Stimulated activated CD8-positive, alpha-beta memory T cell treated with anti-CD3 and anti-CD28 coated beads, Interleukin-4, amount 100 ng/mL, for 1 hour (primary cell): ENCODE measurements at places on chromosomes 3 and 15.

DNA sequence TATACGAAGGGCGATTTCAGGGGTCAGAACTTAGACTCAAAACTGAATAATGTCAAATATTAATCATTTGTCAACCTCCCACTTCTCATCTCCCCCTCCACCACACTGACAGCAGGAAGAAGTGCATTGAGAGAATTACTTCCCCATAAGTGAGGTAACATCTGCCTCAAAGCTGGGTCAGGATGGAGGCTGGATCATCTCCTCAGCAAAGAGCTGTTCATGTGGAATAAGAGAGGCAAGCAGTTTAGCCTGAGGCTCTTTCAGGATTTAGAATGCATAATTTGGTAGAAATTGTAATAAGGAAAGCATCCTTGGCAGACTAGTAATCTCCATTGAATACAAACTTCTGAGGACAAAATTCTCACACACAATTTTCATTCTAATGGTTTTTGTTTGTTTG, 512.1 kb downstream of the ROBO1 start:
- DNase-seq, result no peak

- no peak for DNase-seq
These were observed 13.6 kb downstream of the MRPS25 start for GRCh38 chr3:15051531-15051930.

DNA sequence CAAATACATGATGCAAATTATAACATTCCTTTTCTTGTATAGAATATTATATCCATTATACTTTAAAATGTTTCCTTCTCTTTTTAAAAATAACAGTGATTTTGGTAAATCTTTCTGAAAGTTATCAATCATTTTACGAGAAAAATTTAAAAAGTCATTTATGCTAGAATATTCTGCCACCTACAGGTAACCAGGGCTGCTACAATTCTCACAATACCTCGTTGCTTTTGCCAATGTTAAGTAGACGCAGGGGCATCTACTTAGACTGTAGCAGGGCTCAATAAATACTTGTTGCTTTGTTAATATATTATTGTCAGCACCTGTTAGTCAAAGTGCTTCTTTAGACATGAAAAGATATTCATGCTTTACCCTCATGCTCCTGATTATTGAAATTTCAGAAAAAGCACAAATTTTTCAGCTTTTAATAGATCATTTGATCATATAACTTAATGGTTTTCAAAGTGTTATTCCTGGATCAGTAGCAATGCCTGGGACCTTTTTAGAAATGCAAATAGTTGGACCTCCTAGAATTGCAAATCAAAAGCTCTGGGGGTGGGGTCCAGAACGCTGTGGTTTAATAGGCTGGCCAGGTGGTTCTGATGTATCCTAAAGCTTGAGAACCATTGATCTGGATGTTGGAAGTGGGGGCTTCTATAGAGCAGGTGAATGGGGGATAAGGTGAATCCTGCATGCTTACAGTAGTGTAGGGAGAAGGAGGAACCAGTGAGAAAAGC, 223.6 kb upstream of the PDZRN3 start:
- no peak for DNase-seq

DNA sequence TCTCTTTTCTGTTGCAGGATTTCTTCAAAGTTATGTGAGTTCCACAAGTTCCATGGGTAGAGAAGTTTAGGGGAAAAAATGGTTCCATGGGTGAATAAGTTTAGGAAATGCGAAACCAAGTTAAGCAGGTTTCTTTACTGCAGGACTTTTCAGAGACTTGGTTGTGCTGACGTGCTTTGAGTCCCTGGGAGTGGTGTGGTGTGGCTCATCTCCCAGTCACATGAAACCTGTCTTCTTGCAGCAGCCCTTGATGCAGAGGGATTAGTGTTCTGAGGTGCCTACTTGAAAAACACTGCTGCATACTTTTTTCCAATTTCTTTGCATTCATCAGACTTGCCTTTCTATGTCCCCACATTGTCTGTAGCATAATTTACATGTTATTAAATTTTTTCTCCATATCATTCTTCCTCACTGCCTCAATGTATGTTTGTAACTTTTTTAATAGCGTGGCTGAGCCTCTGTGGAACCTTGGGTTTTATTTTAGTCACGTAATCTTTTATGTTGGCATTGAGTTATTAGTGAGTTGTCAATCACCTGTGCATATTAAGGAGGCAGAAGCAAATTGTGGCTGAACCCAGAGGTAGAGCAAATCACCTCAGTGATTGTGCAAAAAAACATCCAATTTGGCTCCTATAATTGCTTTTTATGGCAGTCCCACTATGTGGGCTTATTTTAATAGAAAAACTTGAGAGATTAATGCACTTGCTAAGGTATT, 115.6 kb downstream of the CACNA2D3 start:
- DNase-seq, result no peak

- DNase-seq, result no peak
These were observed 31.6 kb upstream of the PDZRN3 start for GRCh38 chr3:73656241-73656890.

- no peak for DNase-seq
These were observed 520 bp downstream of the GREM1 start for GRCh38 chr15:32718227-32718820.

DNA sequence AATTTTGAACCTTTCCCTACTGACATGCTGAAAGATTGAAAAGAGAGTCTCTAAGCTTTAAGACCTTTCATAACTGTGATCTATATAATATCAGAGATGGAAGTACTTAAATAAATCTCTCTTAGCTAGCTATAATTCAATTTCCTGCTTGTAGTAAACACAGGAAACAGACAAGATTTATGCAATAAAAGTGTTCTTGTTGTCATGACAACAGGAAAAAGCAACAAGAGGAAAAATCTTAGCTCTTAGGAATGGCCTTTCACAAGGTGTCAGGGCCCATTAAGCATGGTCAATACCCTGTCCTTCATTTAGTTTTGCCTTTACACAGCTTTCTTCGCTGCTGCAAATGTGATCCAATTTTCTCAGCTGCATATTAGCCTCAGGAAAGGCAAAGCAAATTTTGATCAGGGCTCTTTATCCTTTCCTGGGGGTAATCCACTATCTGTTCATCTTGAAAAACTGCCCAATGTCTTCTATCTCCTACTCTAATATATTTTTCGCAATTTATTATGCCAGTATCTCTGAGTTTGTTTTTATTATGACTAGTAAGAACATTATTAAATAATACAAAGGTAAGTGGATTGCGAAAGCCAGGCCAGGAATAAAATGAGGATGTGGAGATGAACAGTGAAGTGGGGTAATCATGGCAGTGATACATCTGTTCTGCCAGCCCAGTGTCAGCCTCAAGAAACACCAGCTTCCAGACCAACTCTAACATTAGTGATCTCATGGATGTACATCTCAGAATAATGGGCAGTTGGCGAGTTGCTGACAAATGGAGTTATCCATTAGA, 28.7 kb downstream of the SIDT1 start:
- DNase-seq, result no peak

DNA sequence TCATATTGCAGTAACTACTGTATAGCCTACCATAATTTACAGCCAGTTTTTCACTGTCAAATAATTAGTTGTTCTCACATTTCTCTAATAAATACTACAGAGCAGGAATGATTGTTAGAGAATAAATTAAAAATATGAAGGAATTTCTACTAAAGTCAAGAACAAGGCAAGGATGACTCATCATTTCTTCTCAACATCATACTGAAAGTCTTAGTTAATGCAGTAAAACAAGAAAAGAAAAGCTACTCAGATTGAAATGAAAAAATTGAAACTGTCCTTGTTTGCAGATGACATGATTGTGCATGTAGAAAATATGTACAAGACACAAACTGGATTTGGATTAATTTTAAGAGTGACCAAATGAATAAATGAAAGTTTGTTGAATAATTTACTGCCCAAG, 608.2 kb downstream of the NSUN3 start:
- no peak for DNase-seq

- DNase-seq, result no peak
These were observed 534.5 kb upstream of the TBL1XR1 start for GRCh38 chr3:177731644-177732268.

- DNase-seq, result no peak
These were observed 146.9 kb downstream of the DNAJB8 start for GRCh38 chr3:128319741-128320141.

DNA sequence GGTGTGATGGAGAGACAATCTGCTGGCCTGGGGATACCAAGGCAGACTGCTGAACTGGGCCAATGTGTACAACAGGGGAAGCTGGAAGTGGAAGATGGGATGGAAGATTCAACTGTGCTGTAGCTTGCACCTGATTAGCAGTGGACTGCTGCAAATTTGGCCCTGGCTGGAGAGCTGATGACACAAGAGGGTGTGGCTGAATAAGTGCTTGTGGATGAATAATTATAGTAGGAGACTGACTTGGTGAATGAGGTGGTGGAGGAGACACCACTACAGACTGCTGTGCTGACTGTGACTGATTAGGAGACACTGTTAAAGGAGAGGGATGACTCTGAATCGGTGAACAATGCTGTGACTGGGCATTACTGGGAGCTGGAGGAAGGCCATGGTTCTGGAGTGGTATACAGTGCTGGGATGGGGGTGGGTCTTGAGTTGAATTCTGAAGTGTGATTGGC, 52.5 kb downstream of the PHC3 start:
- DNase-seq, result no peak

DNA sequence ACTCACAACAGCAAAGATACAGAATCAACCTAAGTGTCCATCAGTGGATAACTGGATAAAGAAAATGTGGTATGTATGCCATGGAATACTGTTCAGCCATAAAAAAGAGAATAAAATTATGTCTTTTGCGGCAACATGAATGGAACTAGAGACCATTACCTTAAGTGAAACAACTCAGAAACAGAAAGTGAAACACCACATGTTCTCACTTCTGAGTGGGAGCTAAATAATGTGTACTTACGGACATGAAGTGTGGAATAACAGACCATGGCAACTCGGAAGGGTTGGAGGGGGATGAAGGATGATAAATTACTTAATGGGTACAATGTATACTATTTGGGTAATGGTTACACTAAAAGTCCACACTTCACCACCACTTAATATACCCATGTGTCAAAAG, 600.6 kb downstream of the MAGI1 start:
- DNase-seq, result no peak

DNA sequence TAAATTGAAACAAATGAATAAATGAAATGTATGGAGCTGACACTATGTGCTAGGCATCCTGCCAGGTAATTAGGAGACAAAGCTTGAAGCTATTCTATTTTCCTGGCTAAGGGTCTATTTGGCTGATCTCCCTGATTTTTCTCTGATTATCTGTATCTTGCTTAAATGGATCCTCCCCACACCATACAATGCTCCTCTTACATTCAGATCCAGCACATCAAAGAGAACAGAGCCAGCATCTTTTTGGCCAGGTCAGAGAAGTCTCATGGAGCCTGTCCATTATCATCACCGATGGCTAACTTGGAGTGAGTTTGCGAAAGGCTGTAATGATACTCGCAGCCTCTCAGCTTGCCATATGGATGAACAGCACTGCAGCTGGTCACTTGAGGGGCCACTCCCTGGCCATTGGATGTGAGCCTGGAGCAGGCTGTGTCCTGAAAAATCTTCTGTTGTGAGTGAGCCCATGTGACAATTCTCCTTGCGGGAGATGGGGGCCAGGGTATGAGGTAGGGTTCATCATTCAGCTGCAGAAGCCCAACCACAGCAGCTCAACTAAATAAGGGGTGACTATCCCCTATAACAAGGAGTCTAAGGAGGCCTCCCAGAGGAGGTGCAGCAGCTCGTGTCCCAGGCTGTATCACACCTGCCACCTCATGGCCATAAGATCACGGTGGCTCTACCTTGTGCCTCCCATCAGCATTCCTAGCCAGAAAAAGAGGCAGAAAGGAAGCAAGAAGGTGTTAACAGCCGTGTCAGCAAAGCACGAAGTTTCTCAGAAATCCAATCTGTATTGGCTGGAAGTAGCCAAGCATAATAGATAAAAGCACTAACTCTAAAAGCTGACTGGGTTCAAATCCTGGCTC, 69.3 kb upstream of the ST8SIA2 start:
- DNase-seq, result no peak
